ENCODE measurements at places on chromosomes 1 and 21.
A peak's percentile ranks its signal among the peaks of the same experiment; 100 is the strongest.

- DNase-seq, result no peak
These were observed 56.9 kb downstream of the COP1 start for GRCh38 chr1:176149939-176150807.

DNA sequence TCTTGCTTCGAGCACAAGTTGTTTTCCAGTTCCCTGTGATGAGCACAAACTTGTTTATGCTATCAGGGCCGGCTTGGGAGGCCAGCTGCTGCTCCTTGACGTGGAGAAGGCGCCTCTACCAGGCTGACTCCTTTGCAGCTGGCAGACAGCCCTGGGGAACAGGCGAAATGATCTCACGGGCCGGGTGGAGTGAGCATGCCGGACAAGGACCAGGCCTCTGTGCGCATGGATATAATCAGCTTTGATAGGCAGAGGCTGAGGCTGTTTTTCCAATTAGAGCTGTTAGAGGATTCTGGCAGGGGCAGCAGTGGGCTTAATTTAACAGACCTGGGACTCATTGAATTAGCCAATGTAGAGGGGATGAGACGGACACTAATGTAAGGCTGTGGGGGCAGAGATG is 38.9 kb downstream of the FAM163A start:
- DNase-seq, result no peak

GRCh38 chr1:152020849-152021248 is 16.0 kb downstream of the S100A11 start:
- DNase-seq, result no peak

DNA sequence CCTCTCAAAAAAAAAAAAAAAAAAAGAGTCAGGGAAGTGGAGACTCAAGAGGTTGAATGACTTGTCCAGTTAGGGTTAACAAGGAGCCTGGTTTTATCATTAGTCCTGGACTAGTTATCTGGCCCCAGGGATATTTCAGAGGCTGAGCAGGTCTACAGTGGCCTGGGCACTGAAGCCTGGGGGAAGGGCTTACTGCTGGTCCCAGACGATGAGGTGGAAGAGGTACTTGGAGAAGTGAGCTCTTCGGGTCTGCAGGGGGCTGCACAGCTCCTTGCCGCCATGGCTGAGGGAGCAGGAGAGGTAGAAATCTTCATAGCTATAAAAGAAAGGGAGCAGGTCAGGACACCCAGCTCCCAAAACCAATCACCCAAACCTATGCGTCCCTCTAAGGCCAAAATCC is 40.1 kb downstream of the PIK3C2B start:
- no peak for DNase-seq

DNA sequence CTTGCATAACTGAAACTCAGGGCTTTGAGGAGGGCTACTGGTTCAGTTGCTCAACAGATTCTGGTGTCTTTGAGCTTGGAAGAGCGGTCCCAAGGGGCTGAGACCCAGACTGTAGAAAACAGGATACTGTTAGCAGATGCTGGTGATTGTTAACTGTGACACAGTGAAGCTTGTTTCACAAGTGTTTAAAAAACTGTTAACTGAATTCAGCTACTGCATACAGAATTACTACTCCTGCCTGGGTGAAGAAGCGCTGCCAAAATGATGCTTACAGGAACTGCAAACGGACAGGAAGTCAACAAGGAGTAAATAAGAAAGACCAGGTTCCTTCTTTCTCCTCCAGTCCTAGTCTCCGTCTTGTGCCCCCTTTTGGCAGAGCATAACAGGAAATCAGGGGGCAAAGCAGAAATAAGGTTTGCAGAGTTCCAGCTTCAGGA is 195.3 kb upstream of the USP25 start:
- DNase-seq, result peak; percentile 67

- DNase-seq, result no peak
These were observed 932 bp downstream of the RPF1 start for GRCh38 chr1:84479998-84480397.

DNA sequence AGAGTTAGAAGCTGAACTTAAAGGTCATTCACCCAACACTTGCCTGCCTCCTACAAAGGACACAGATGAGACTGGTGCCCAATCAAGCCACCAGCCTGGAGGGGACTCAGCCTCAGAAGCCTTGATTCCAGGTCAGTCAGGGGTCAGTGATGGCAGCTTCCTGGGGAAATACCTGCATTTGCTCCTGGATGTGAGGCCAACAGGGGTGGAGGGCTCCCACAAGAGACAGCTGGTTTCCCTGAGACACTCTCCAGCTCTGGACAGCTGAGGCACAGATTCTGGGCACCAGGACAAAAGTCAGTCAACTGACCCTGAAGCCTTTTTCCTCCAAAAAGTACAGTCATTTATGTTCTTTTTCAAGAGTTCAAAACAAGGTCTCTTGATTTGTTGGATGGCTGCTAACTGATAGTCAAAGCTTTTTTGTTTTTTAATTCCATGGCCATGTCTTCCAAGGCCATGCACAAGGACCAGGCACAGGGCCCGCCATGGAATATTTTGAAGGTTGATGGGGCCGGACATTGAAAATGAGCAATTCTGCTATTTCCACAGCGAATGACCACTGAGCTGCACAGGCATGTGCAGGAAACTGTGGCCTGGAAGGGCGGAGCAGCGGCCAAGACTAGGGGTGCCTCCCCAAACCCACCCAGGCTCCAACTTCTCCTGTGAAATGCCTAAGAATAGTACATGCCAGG is 1.8 kb downstream of the C2CD2 start:
- no peak for DNase-seq

DNA sequence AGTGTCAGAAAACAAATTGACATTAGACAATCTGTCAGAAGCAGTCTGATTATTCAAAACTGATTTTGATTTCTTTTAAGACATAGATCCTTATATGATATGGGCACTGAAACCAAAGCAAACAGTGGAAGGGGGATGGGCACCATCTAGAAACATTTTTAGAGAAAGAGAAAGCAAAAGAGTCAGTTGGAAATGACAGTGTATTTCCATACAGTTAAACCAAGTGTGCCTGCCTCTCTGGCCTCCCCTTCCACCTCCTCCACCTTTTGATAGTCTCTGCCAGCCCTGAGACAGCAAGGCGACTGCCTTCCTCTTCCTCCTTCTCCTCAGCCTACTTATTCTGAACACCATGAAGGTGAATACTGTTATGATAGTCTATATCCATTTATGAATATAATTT is 949.7 kb downstream of the AMY1C start:
- no peak for DNase-seq

DNA sequence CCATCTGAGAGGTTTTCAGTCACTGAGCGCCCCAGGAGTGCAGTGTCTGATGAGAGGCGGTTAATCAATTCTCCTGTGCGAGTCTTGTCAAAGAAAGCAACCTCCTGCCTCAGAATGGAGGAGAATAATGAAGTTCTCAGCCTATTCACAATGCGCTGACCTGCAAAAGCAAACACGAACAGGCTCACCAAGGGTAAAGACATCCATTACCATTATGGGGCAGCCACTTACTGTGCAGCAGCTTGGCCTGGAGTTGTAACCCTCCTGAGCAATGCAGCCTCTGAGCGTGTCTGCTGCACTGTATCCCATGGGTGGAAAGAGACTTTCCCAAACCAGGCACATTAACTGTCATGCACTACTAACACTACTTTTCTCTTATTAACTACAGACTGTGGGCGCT is 11.0 kb downstream of the ABCB10 start:
- no peak for DNase-seq

DNA sequence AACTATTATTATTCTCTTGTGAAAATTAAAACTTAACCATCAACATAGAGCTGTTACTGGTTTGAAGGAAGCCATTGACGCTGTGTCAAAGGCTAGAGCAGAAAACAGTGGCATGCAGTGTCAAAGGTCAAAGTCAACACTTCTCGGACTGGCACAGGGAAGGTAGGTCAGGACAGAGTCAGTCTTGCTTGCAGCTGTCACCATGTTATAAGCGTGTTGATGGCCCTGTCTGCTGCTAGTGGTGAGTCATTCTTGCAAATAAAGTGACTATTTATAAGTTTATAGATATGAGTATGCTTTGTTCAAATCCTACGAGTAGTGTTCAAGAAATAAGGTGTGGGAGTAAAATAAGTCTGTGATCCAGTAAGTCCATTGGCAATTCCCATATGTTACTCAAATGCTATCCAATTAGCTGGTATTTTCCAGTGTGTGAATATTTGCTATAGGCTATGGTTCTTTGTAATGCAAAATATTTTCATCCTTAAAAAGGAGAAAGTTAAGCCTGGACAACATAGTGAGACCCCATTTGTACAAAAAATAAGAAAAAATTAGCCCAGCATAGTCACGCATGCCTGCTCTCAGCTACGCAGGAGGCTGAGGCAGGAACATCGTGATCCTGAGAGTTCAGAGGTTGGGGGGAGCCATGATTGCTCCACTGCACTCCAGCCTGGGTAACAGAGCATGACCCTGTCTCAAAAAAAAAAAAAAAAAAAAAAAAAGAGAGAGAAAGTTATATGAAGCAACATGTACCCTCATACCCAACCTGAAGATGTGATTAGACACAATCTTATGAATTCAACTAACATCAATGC is 26.3 kb upstream of the TINAGL1 start:
- DNase-seq, result no peak

- DNase-seq, result no peak
These were observed 6.0 kb upstream of the CAPN2 start for GRCh38 chr1:223706077-223706973.

DNA sequence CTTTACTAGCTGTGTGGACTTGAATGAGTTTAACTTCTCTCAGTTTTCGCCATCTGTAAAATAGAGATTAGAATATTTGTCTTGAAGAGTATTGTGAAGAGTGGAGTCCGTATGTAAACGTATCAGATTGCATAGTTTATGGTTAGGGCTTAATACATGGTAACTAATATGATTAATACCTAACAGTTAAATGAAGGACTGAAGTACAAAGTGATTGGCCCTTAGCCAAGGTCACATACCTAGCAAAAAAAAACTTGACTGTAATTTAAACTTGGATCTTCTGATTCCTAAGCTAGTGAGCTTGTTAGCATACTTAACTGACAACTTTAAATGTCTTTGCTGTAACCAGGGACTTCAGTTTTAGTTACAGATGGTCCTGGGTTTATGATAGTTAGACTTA is 1.9 kb downstream of the GIPC2 start:
- DNase-seq, result no peak

DNA sequence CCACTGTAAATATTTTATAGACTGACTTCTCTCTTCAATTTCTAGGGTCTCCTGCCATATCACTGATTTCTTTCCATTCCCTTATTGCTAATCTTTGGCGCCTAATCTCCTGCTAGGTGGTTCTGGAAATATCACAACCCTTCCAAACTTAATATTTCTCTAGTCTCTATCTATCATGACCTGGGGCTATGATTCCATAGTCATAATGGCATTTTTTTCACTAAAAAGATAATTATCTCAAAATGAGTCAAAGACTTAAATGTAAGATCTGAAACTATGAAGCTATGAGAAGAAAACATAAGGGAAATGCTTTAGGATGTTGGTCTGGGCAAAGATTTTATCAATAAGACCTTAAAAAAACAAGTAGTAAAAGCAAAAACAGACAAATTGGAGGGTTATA is 74.2 kb downstream of the LEPR start:
- DNase-seq, result no peak

DNA sequence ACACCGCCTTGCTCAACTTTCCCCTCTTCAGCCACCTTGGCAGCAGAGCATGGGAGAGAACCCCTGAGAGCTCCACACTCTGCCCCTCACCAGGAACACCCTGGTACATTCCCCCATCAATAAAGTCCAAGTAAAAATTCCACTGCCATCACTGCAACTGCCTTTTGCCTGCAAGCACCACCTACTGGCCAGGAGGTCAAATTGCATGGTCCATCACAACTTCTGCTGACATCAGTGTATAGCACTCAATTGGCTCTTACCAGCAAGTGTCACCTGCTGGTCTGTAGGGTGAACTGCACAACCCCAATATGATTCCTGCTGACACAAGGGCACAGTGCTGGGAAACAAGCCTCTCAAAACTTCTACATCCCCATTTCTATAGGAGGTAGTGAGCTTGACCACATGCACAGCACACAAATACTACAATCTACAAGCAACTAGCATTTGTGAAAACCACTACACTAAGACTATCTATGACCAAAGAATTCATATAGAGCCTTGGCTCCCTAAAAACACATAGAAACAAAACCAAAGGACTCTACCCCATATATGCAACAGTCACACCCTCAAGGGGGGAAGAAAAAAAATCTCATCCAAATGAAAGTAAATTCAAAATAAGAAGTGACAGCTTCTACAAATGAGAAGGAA is 69.2 kb downstream of the FASLG start:
- peak; percentile 50 for DNase-seq

GRCh38 chr1:46549697-46550681 is 1.5 kb downstream of the KNCN start:
- peak; percentile 73 for DNase-seq

- peak; percentile 52 for DNase-seq
These were observed 307.7 kb downstream of the USP25 start for GRCh38 chr21:16037421-16037955.

DNA sequence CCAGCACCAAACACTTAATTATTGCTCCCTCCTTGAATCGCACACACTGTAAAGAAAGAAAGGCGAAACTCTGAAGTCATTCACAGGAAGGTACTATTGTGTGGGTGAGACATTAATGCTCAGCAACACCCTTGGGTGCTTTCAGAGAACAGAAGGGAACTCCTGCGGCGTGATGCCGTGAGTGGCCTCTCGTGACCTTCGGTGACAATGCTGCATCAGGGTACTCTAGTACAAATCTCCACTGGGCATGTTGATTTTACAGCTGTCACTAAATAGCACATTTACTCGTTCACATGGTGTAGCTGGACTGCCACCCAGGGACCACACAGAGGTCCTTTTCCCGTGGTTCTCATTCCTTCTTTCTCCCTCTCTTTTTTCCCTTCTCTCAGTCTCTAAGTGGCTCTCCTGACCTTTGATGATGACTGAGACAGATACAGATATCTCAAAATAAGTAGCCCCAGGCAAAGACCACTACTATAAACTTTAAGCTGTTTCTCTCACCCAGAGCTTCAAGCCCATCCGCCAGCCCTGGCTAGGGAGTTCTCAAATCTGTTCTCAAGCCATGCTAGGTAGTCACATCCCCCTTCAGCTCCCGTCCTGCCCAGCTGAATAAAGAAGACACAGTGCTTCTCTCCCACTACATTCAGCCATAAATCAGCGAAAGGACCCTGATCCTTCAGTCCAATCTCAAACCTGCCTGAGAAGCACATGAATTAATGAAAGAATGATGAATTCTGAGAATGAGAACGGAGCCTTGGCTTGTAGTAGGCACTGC is 223.4 kb upstream of the FMN2 start:
- DNase-seq, result no peak

- no peak for DNase-seq
These were observed 83.4 kb upstream of the PLPPR4 start for GRCh38 chr1:99180915-99181314.

DNA sequence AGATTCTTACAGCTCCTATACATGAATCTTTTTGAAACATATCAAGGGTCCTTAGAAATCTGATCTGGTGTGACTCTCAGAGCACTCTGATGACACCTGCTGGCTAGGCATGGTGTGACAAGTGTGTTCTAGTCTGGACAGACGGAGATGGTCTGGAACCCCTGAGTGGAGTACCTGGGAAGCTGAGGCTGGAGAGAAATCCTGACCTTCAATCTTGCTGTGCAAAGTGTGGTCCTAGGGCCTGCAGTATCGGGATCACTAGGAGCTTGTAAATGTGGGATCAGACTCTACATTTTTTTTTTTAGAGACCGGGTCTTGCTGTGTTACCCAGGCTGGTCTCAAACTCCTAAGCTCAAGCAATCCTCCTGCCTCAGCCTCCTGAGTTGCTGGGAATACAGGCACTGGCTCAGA is 78.6 kb upstream of the SOD1 start:
- DNase-seq, result peak; percentile 79

- no peak for DNase-seq
These were observed 109.0 kb upstream of the GREM2 start for GRCh38 chr1:240720976-240721375.

All from common myeloid progenitor, CD34-positive (primary cell).